NCI-H1436 (cell line): ENCODE measurements at places on chromosomes 16 and 17.

DNA sequence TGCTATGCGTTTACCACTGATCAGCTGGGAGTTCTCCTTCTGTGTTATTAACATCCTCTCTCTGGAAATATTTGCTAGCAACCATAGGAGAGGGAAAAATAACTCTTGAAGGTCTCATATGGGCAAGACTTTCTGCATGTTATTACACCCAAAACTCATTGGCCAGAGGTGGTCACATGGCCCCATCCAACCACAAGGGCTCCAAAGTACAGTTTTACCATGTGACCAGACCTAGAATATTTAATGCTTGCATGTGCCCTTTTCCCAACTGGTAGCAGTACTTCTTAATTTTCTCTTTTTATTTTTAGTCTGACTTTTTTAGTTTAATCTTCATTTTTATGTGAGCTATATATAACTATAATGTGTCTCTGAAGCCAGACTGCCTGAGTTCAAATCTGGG, 141.0 kb upstream of the NOG start:
- DNase-seq: no peak

DNA sequence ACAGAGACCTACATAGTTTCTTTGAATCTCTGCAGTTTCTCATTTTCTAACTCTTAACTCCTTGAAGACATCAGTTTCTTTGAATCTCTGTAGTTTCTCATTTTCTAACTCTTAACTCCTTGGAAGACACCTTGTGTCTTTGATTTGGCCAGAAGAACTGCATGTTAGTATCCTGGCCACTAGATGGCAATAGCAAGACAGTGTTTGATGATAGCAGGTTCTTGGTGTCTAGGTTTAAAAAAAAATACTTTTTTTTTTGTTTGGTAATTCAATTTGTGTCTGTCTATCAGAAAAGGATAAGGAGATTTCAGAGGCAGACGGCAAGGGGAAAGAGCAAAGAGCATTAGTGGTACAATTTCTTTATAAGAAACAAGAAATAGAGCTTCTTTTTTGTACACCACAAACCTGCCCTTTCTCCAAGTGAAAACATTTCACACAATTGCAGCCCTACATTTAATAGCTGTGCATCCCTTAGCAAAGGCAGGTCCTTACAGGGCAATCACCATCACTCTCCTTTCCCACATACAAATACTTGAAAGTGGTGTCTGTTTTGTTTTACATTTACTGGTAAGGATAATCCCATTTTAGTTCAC, 1324.9 kb upstream of the CDH8 start:
- DNase-seq: peak; percentile 12

GRCh38 chr16:2296661-2297505, 29.0 kb upstream of the RNPS1 start:
- DNase-seq: no peak

DNA sequence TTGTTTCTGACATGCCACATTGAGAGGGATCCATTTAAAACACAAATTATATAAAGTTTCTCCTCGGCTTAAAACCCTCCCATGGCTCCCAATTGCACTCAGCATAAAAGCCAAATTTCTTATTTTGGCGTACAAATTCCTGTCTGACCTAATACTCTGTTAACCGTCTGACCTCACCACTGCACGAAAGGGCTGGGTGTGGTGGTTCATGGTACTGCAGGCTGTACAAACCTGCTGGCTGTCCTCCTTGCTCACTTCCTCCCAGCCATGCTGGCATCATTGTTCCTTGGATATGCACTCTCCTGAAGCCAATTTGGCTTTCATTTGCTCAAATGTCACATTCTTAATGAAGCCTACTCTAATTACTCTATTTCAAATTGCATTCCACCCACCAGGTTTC, 301.6 kb upstream of the C16orf82 start:
- no peak for DNase-seq

- DNase-seq: no peak
These were observed 37.4 kb upstream of the CCL1 start for GRCh38 chr17:34400301-34400931.

- DNase-seq: no peak
These were observed 2.0 kb upstream of the ORAI3 start for GRCh38 chr16:30946671-30947540.

GRCh38 chr16:54268766-54269165, 17.8 kb downstream of the IRX3 start:
- no peak for DNase-seq

GRCh38 chr17:76191896-76192295, 48.4 kb downstream of the RNF157 start:
- DNase-seq: no peak

DNA sequence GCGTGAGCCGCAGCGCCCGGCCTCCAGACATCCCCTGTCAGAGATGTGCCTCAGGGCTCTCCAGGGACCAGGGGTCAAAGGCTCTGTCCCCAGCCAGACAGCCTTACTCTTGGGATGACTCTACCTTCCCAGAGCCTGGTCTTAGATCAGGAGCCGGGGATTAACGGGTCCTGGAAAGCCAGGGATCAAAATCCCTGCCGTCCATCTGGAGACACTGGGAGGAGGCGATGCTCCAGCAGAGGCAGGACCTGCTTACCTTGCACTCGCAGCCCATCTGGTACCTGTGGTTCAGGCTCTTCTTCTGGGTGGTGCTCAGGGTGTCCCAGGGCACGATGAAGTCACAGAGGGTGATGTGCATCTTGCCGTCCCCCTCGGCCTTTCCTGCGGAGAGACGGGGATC, 16.7 kb upstream of the USP36 start:
- no peak for DNase-seq

GRCh38 chr17:7687072-7687907, at the start of gene TP53:
Gene TP53, minus strand, starts transcription at chr17:7687490. Its CDS starts 10,896 bp downstream, at chr17:7676594.
- DNase-seq: peak; percentile 93

GRCh38 chr17:55625521-55625920, 97.1 kb downstream of the TMEM100 start:
- no peak for DNase-seq

DNA sequence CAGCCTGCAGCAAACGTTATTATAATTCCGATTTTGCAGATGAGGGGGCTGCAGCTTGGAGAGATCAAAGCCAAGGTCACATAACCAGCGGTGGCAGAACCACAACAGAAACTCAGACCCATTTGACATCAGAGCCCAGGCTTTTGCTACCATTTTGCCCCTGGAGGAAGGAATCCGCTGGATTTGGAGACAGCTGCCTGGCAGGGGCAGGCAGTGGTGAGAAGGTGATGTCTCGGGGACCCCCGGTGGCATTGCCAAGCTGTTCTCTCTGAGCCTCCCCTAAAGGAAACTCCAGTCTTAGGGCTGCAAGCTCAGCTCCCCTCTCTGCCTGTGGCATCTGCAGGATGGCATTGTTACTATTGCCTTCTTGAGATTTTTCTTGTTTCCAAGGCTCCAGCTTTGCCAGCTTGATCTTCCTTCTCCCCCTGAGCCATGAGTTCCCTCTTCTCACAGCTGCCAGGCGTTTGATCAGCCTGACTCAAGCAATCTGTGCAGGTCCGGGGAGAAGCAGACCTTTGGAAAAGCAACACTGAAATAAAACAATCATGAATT, 40.8 kb downstream of the AIPL1 start:
- DNase-seq: no peak

GRCh38 chr17:68246271-68247028, 1.4 kb upstream of the AMZ2 start:
- DNase-seq: no peak

DNA sequence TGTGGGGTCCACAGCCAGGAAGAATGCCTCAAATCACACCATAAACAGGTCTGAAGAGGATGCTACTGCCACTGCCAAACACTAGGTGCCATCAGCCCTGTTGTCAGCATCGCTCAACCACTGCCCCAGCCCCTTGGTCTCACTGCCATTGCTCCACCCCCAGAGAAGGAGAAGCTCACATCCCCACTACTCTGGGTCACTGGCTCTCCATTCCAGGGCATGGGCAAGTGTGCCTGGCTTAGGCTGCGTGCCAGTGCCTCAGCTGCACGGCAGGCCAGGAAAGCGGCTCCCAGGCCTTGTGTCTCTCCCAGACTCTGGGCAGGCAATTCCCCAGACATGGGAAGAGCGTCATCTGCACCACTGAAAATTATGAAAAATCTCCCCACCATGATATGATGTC, 1.2 kb upstream of the IGSF6 start:
- no peak for DNase-seq

DNA sequence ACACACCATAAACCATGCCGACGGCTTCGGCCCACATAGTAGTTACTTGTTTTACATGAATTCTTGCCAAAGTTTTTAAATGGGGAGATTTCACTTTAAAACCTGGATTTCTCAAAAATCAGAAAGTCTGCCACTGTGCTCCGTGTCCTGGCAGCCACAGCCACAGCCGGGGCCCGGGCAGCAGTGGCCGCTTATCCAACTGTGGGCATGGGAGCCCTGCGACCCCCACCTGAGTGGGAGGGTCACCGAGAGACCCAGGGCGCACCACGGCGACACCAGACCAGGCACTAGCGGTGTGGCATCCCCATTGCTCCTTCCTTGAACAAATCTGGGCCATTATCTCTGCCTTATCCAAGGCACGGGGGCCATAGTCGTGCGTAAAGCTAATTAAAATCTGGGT, 30.0 kb downstream of the ZNF469 start:
- no peak for DNase-seq

- no peak for DNase-seq
These were observed 1.1 kb downstream of the KANSL1 start for GRCh38 chr17:46192189-46192438.

- no peak for DNase-seq
These were observed 140.9 kb upstream of the PMFBP1 start for GRCh38 chr16:72312828-72313227.

GRCh38 chr16:74726716-74727115, 26.1 kb upstream of the MLKL start:
- DNase-seq: no peak

GRCh38 chr16:88857728-88858339, 907 bp downstream of the TRAPPC2L start:
- DNase-seq: peak; percentile 50

GRCh38 chr17:68777243-68777855, 176.2 kb upstream of the FAM20A start:
- peak; percentile 51 for DNase-seq

DNA sequence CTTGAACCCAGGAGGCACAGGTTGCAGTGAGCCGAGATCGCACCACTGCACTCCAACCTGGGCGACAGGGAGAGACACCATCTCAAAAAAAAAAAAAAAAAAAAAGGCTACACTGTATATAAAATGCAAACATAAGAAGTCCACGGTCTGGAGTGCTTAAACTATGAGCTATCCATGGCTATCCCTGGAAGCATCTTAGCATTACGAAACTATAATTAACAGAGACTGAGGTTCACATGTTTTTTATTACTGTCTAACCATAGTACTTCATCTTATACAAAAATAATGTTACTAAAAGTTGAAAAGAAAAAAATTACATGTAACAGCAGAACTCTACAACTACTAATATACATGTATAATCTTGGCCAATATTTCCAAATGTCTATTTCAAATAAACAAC, 32.8 kb downstream of the HELZ start:
- DNase-seq: no peak

DNA sequence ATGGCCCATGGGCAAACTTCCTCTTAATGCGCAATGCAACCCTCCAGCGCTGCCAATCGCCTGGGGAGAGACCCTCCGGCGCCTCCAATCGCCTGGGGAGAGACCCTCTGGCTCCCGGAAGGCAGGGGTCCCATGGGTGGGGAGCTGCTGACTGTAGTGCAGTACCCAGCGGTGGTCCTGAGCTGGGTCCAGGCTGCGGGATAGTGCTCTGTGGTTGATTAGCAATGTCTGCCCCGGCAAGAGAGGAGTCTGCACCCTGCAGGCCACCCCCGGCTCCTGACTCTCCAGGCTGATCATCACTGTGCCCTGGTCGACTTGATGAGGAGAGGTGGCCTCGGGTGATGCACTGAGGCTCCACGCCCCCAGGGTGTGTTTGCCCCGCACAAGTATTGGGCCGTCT, 44.6 kb upstream of the ZNF469 start:
- no peak for DNase-seq
